ENCODE measurements at places on chromosomes 2 and 18. TPM values are rescaled to one million over a fixed set of nuclear protein-coding genes. Genes with fewer than 3 reads are reported as not detected.

- DNase-seq = no peak
Measured at GRCh38 chr2:96100893-96101304, 15.5 kb downstream of the ADRA2B start.

DNA sequence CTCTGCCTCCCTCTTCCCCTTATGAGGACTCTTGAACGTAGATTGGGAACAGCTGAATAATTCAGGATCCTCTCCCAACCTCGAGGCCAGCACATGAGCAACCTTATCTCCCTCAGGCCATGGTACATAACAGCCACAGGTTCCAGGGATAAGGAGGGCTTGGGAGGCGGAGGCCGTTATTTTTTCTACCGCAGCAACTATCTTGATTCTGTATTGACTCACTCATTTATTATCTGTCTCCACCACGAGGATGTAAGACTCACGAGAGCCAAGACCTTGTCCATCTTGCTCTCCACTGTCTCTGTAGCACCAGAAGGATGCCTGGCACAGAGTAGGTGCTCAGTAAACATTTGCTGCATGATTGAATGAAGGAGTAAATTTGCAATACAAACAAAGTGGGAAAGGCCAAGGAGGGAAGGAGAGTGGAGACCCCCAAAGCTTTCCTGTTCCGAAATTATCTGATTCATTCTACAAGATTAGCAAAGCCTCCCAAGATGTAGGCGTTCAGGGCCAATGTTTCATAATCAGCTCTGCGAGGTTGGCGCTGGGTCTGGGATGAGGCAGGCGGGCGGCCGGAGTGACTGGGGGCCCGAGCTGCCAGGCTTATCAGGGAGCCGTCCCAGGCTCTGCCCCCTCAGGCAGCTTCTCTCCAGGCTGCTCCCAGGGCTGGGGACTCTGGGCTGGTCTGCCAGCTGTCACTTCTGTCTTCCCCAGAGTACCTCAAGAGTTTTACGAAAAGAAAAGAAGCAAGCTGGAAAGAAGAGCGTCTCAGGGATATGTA is 31.6 kb downstream of the INPP5D start:
- no peak for DNase-seq

DNA sequence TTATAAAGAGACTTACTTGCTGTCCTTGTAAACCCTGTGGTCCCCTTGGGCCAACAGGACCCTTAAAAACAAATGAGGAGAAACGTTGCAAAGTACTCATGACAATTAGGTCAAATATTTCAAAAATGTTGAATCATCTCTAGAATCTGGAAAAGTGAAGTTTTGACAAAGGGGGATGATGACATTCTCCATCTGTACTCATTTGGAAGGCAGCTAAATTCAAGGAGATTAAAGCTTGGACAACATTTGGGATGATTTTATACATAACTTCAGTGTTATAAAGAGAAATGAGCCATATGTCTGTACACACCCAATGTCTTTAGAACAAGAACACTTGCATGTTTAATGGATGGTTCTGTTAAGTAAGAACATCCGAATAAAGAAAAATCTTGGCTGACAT is 92.9 kb downstream of the COL5A2 start:
- peak; percentile 48 for DNase-seq

DNA sequence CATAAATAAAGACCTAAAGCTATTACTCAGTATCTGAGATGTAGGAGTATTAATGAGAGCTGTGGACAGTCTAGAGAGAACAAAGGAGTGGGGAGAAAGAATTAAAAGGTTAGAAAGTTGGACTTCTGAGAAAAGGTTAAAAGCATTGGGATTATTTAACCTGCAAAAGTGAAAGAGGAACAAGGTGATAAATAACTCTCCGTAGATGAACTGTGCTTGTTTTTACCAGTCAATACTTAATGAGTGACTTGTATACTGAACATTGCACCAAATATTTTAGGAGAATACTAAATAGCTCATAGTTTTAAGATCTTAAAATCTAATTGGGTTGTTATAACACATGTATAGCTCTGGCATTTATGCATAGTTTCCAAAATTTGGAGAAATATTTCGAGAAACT is 137.5 kb downstream of the GPD2 start:
- no peak for DNase-seq

GRCh38 chr18:55853268-55853667 is 265.3 kb upstream of the TCF4 start:
- no peak for DNase-seq

DNA sequence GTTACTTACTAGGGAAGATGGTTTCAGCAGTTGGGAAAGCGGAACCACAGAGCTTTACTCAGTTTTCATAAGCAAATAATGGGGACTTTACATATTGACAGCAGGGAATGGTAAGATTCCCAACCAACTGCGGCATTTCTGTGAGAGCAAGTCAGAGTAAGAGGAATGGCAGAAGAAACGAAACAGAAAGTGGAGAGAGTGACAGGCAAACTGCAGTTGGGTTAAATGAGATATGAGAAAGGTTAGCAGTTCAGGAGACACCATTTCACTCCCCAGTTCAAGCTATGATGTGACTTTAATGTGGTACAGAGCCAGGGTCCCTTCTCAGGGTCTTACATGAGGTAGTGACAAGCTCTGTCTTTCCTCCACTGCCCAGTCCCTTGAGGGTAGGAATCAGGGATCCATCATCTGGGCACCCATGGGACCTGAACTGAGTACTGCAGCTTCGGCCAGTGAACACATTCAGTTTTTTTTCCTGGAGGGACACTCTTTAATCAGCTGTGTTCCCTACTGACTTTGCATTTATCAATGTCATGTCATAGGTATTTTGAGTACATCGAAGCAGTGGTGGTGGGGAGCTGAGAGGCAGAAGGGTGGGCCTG is 33.0 kb upstream of the GREB1 start:
- DNase-seq = peak; percentile 42

DNA sequence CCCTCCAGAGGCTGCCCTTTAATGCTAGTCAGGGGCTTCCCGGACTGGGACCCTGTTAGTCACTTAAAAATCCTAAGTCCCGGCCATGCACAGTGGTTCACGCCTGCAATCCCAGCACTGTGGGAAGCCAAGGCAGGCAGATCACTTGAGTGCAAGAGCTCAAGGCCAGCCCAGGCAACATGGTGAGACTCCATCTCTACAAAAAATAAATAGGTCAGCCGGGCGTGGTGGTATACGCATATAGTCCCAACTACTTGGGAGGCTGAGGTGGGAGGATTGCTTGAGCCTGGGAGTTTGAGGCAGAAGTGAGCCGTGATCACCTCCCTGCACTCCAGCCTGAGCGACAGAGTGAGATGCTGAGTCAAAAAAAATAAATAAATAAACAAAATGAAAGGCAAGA is 17.2 kb upstream of the KCNG2 start:
- DNase-seq = no peak

GRCh38 chr2:237870754-237871651 is 11.6 kb downstream of the RAMP1 start:
- DNase-seq = peak; percentile 50

DNA sequence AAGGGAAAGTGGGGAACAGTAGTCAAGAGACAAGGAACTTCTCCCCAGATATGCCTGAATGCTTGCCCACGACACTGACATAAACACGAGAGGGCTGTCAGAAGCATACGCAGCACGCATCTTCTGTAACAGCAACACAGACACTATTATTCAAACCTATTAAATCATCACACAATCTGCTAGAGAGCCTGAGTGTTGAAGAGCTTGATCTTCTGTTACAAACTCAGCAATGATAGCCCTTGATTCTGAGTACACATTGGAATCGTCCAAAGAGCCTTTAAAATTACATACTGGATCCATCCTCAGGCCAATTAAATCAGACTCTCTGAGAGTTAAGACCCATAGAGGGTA is 111.6 kb downstream of the ZNF521 start:
- DNase-seq = no peak

SOCS6 gene
- total RNA-seq = 34.5 TPM
